ENCODE measurements at places on chromosomes 16 and 17. TPM values are rescaled to one million over a fixed set of nuclear protein-coding genes. Genes with fewer than 3 reads are reported as not detected.

SSTR5 gene
- not detected for total RNA-seq

TLCD3B gene
- not detected for total RNA-seq

TRIM47 gene
- total RNA-seq, result 30.7 TPM

CACNA1G gene
- not detected for total RNA-seq

MYO19 gene
- total RNA-seq, result 123 TPM

ADAD2 gene
- 4.2 TPM for total RNA-seq

GPR179 gene
- total RNA-seq, result under 0.01 TPM
